ENCODE measurements at places on chromosomes 16 and 17. TPM values are rescaled to one million over a fixed set of nuclear protein-coding genes. Genes with fewer than 3 reads are reported as not detected.

GRCh38 chr17:62950067-62950466 is 16.0 kb upstream of the TANC2 start:
- DNase-seq, result no peak

MYH1 gene
- not detected for total RNA-seq

CIITA gene
- not detected for total RNA-seq

DNA sequence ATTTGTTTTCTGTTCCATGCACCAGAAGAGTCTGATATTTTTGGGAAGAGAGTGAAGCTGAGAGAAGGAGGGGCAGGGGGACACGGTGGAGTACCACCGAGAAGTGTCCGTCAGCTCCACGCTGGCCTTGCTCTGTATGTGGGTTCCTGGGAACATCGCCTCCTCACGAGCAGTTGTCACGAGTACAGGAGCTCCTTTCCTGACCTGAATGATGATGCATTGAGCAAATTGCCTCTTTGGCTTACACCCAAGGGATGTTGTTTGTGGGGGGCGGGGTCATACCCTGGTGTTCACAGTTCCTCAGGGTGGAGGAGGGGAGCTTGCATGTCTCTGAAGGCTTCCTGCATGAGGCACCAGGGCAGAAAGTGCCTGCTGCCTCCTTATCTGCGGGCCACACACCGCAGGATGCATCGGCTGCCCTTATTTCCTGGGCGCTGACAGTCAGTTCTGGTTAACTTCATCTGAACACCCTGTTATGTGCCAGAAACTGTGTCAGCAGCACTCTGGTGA is 36.2 kb downstream of the RGS9 start:
- peak; percentile 77 for DNase-seq

CCL13 gene
- total RNA-seq, result not detected

DNA sequence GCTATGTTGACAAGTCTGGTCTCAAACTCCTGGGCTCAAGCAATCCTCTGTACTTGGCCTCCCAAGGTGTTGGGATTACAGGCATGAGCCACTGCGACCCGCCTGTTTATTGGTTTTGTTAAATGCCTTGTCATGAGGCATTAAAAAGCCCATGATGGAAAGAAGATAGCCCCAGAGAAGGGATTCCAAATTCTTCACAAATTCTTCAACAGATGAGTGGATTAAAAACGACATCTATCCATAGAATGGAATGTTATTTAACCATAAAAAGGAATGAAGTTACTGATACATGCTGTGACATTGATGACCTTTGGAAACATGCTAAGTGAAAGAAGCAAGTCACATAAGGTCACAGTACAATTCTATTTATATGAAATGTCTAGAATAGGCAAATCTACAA is 4.7 kb downstream of the SGF29 start:
- no peak for DNase-seq

Data from endodermal cell (in vitro differentiated cells).